ENCODE measurements at places on chromosomes 4 and X.
A peak's percentile ranks its signal among the peaks of the same experiment; 100 is the strongest.

GRCh38 chr4:166941629-166942028 lies 292.7 kb downstream of the SPOCK3 start:
- DNase-seq, result peak; percentile 9

DNA sequence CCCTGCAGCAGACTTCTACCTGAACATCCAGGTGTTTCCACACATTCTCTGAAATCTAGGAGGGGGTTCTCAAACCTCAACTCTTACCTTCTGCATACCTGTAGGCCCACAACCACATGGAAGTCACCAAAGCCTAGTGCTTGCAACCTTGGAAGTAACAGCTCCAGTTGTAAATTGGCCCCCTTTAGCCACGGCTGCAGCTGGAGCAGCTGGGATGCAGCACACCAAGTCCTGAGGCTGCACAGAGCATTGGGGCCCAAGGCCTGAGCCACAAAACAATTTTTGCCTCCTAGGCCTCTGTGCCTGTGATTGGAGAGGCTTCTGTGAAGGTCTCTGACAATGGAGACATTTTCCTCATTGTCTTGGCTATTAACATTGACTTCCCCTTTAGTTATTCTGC lies 772.4 kb upstream of the INTU start:
- no peak for DNase-seq

GRCh38 chr4:7013175-7013574 lies 30.0 kb upstream of the TADA2B start:
- DNase-seq, result no peak

- no peak for DNase-seq
Observed at GRCh38 chrX:38986586-38986985, 185.3 kb downstream of the MID1IP1 start.

GRCh38 chr4:26807330-26807729 lies 53.3 kb upstream of the STIM2 start:
- DNase-seq, result no peak

DNA sequence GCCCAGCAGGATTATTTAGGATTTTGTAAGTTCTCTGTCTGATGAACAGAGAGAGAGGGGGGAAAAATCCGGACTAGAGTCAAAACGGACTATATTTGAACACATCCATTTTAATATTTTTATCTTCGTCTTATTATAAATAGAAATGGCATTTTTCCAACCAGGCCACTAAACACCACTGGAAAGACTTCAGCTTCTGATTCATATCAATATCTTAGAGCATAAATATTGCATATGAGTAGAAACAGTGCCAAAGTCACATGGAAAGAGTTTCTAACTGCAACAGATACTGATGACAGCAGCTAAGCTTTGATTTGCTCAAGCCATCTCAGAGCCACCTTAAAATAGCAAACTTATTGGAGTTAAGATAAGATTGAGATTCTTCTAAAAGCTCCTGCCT lies 456 bp downstream of the PPARGC1A start:
- no peak for DNase-seq

DNA sequence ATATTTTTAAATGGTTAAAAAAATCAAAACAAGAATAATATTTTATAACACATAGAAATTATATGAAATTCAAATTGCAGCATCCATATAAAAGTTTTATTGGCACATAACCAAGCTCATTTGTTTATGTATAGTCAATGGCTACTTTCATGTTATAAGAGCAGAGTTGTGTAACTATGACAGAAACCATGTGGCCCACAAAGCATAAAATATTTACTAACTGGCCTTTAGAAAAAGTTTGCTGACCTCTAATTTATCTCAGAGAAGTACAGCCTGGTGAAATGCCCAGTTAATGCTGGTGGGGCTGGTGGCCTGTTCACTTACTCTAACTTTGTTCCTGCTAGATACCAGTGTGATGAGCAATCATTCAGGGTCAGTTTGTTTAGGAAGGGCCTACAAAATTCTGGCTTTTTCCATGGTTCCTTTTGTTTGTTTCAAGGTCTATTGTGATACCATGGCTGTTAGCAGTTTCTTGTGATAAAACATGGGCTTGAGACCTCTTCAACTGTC lies 104.6 kb downstream of the PPP1R2C start:
- DNase-seq, result no peak

All from H54 (cell line).